Mammary epithelial cell (primary cell): ENCODE measurements at places on chromosomes 1 and 21. TPM values are rescaled to one million over a fixed set of nuclear protein-coding genes. Genes with fewer than 3 reads are reported as not detected.

ARHGAP29 gene
- 100 and 156 TPM in 2 replicates for total RNA-seq

SPRR2B gene
- total RNA-seq = not detected

ITLN2 gene
- total RNA-seq = 0.35 and 0.67 TPM in 2 replicates

ALPL gene
- total RNA-seq = not detected

CYYR1 gene
- total RNA-seq = 3.0 TPM

PGLYRP4 gene
- 0.29 and 0.87 TPM in 2 replicates for total RNA-seq

FAM43B gene
- 0.21 and 0.49 TPM in 2 replicates for total RNA-seq

SH2D5 gene
- total RNA-seq = 13.2 TPM

SIPA1L2 gene
- total RNA-seq = 19.8 TPM

RPL22 gene
- 69.7 TPM for total RNA-seq

FNDC10 gene
- 3.5 TPM for total RNA-seq

HLCS gene
- total RNA-seq = 42.5 TPM

DDR2 gene
- total RNA-seq = 154 TPM

ZNF678 gene
- 5.8 TPM for total RNA-seq

KRTAP13-2 gene
- not detected for total RNA-seq

AKNAD1 gene
- total RNA-seq = 0.67 TPM

PTP4A2 gene
- total RNA-seq = 216 TPM

ARMH1 gene
- total RNA-seq = 1.1 TPM in 1 of 2 replicates, not detected in the other

ACTA1 gene
- total RNA-seq = 10.8 TPM

S1PR1 gene
- 2.8 and 3.7 TPM in 2 replicates for total RNA-seq

VSIG8 gene
- not detected in 2 replicates for total RNA-seq

PTGS2 gene
- total RNA-seq = 304 and 504 TPM in 2 replicates

PALMD gene
- total RNA-seq = 36.7 TPM

CCDC185 gene
- not detected for total RNA-seq

MYOM3 gene
- total RNA-seq = 0.16 and 0.54 TPM in 2 replicates

TOMM40L gene
- 7.6 and 16.3 TPM in 2 replicates for total RNA-seq

PRR9 gene
- not detected for total RNA-seq

CYP2J2 gene
- 3.2 TPM for total RNA-seq

LCK gene
- not detected for total RNA-seq

FMO3 gene
- total RNA-seq = not detected in 2 replicates

CHRM3 gene
- 43.7 TPM for total RNA-seq

CFHR2 gene
- not detected for total RNA-seq

SLC5A3 gene
- 9.7 and 10.8 TPM in 2 replicates for total RNA-seq

BATF3 gene
- not detected for total RNA-seq

UBE2G2 gene
- 85.7 TPM for total RNA-seq

LBR gene
- total RNA-seq = 25.0 and 35.7 TPM in 2 replicates

KRTAP11-1 gene
- total RNA-seq = not detected

KRTAP6-2 gene
- total RNA-seq = not detected

LAMC2 gene
- 2,075 and 2,277 TPM in 2 replicates for total RNA-seq

NEGR1 gene
- 0.17 TPM for total RNA-seq

MATN1 gene
- total RNA-seq = not detected in 2 replicates

NCF2 gene
- 8.5 and 14.4 TPM in 2 replicates for total RNA-seq

DUSP12 gene
- total RNA-seq = 22.3 TPM

USP16 gene
- 17.3 TPM for total RNA-seq

MAGOH gene
- 15.8 TPM for total RNA-seq

WNT9A gene
- 2.6 and 7.1 TPM in 2 replicates for total RNA-seq

CSMD2 gene
- not detected in 2 replicates for total RNA-seq

SLC22A15 gene
- total RNA-seq = 43.6 and 82.8 TPM in 2 replicates

SYDE2 gene
- total RNA-seq = 11.0 TPM

ARPC5 gene
- total RNA-seq = 186 TPM

C1orf116 gene
- total RNA-seq = 94.0 TPM

LCE2C gene
- total RNA-seq = not detected in 2 replicates

SLC5A9 gene
- not detected for total RNA-seq

LAD1 gene
- 187 and 212 TPM in 2 replicates for total RNA-seq

MMP23B gene
- total RNA-seq = 1.0 TPM
